ENCODE measurements at places on chromosomes 5 and 9. TPM values are rescaled to one million over a fixed set of nuclear protein-coding genes. Genes with fewer than 3 reads are reported as not detected.

Gene NR5A1
- not detected for total RNA-seq

Gene AHRR
- 17.8 TPM for total RNA-seq

Gene TTLL11
- 2.7 TPM for total RNA-seq

Gene SAXO1
- total RNA-seq: not detected

Gene ENHO
- not detected for total RNA-seq

Gene PSD2
- not detected for total RNA-seq

Gene NELFB
- total RNA-seq: 54.6 TPM

Gene GARIN3
- not detected for total RNA-seq

Gene PAIP1
- 77.7 TPM for total RNA-seq

Gene TPRN
- total RNA-seq: 6.9 TPM

Gene BNIP1
- 11.4 TPM for total RNA-seq

Gene PCDH12
- 17.1 TPM for total RNA-seq

Gene FOXD4L6
- total RNA-seq: not detected

Gene IL4
- not detected for total RNA-seq

Gene ZNF484
- total RNA-seq: 5.1 TPM

Gene SLC45A2
- total RNA-seq: not detected

Gene SLC34A1
- not detected for total RNA-seq

Gene RFESD
- 3.1 TPM for total RNA-seq

Gene SPATA31A3
- not detected for total RNA-seq

Gene ZER1
- total RNA-seq: 15.3 TPM

Gene QRFP
- total RNA-seq: not detected

Gene LCN1
- not detected for total RNA-seq

Gene PRR16
- total RNA-seq: not detected

Gene NUTM2G
- not detected for total RNA-seq

Gene PDE6A
- 0.05 TPM for total RNA-seq

Gene CTNNAL1
- total RNA-seq: 112 TPM

Gene KIAA0825
- 2.5 TPM for total RNA-seq

Gene IRX2
- not detected for total RNA-seq

Gene ROR2
- not detected for total RNA-seq

Gene ST8SIA4
- total RNA-seq: 2.6 TPM

All from mammary microvascular endothelial cell (primary cell).